ENCODE measurements at places on chromosomes 12 and 14.

GRCh38 chr14:22822571-22823098 is 7.1 kb upstream of the MRPL52 start:
- DNase-seq, result peak; percentile 75

- peak; percentile 33 for DNase-seq
Measured at GRCh38 chr12:32107359-32108267, 966 bp downstream of the BICD1 start.

DNA sequence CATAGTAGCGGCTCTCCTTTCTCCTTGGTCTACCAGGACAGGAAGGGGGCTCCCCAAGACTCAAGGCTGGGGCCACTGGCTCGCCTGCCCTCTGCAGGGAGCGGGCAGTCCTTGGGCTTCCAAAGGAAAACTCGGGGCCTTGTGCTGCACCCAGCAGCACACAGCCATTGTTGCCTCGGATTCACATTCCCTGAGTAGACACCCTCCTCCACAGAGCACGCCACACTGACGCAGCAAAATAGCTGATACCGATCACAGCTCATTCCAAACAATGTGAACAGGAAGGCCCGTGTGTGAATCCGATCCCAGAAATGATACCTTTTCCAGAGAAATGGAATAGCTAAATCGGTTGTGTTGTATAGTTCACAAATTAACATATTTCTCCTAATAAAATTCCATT is 65.1 kb upstream of the DYNC1H1 start:
- no peak for DNase-seq

DNA sequence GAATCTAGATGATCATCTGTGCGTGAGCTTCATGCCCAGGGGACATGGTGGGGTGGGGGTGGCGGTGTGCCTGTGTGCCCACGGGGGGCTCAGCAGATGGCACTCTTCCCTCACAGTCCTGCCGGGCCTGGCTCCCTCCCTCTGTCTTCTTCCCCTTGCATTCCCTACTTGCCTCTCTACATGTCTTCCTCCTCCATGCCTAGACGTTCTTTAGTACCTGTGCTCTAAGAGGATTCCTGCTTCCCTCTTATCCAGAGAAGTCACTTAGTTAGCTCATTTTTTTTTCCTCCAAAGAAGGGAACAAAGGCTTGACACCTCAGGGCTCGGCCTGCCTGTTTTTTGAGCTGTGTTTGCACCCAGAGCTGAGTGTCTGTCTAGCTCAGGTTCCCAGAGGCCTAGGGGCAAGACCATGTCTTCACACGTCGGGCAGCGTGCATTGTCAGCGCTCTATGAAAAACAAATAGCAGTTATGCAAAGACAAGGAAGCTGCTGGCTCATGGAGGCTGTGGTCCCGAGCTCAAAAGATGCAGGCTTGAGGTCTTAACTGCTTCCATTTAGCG is 48.8 kb downstream of the NINJ2 start:
- DNase-seq, result peak; percentile 35

DNA sequence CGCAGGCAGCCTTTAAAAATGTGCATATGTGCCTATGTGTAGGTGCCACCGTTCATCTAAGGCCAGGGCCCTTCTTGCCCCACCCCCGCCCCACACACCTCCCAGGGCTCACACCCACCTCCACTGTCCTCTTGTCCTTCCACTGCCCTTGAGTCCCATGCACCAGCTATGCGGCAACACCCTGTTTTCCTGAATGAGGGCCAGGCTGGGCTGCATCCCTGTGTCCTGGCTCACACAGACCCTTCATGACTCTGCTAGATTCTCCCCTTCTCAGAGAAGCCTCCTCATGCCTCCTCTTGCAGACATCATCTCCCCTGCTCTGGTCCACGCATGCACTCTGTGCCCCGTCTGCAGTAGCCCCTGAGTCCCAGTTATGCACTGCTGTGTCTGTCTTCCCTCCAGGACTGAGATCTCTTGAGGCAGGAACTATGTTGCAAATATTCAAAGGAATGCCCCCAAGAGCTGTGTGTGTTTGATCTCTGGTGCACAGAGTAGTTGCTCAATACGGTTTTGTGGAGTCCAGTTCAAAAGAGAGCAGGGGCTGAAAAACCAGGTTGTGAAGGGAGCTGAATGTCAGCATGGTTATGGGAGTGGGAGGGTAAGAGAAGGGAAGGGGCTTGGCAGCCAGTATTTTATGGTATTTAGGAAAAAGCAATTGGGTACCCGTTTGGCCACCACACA is 47.3 kb upstream of the ESRRB start:
- no peak for DNase-seq

- no peak for DNase-seq
Measured at GRCh38 chr14:105146181-105146975, 22.2 kb downstream of the JAG2 start.

GRCh38 chr12:116385486-116386217 is 108.2 kb upstream of the MED13L start:
- DNase-seq, result no peak

- no peak for DNase-seq
Measured at GRCh38 chr14:51070726-51071125, 24.2 kb downstream of the TRIM9 start.

DNA sequence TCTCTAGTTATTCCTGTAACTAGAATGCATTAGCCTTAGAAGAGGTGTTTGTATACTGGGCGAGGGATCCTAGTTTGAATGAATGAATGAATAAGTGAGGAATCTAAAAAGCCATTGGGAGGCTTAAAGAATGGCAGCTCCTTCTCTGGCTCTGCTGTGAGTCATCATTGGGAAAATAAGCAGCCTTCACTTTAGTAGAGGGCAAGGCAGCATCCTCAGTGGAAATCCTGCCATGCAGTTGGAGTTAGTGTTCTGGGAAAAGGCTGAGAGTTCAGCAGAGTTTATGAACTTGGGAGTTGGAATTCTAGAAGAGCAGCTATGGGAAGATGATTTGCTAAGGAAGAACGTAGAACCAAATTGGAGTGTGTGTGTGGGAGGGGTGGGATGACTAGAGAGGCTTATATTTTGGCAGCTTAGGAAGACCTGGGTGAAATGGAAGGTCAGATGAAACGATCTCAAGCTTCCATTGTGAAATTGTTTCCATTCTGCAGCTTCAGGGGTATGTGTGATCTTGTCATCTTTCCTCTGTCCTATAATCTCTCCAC is 120.8 kb downstream of the PTCSC3 start:
- no peak for DNase-seq

DNA sequence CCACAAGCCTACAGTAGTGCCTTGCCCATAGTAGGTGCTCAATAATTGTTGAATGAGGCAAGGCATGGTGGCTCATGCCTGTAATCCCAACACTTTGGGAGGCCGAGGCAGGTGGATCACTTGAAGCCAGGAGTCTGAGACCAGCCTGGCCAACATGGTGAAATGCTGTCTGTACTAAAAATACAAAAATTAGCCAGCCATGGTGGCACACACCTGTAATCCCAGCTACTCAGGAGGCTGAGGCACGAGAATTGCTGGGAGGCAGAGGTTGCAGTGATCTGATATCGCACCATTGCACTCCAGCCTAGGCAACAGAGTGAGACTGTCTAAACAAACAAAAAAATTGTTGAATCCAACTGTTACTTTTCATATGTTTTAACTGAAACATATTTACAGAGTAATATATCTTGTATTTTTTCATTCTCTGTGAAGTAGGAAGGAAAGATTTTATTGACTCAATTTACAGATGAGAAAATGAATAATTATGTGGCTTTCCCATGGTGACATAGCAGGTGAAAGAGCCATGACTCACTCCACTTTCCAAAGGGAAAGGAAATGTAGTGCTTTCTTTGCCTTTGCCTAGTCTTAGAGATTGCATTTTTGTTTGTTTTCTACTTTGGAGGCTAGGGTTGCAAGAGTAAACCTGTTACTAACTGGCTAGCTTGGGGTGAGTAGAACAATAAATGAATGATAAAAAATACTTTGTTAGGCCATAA is 95.4 kb upstream of the SLC38A4 start:
- DNase-seq, result no peak

- DNase-seq, result no peak
Measured at GRCh38 chr14:100955201-100955600, 51.7 kb upstream of the RTL1 start.

DNA sequence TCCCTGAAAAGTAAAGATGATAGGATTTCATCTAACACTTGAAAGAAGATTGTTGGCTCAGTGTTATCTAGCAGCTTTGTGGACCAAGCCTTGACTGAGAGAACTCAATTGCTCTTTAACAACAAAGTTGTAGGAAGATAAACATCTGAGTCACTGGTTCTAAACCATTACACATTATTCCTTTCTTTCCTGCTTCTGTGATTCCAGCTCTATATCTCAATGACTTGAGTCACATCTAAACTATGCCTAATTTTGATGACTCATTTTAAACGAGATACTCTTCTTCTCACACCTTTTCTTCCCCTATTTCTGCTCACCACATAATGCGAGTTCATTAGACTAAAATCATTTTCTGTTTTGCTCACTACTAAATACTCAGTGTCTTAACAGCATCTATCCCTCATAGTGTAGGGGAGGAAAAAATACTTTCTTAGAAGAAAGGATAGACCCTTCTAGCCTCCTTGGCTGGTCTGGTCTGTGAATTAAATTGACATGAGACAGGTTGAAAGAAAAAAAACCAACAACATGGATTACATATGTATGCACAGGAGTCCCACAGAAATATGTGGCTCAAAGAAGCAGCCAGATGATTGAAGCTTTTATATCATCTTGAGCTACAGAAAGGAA is 201.4 kb downstream of the C12orf50 start:
- no peak for DNase-seq

- no peak for DNase-seq
Measured at GRCh38 chr14:89139404-89140247, 277.4 kb downstream of the FOXN3 start.

DNA sequence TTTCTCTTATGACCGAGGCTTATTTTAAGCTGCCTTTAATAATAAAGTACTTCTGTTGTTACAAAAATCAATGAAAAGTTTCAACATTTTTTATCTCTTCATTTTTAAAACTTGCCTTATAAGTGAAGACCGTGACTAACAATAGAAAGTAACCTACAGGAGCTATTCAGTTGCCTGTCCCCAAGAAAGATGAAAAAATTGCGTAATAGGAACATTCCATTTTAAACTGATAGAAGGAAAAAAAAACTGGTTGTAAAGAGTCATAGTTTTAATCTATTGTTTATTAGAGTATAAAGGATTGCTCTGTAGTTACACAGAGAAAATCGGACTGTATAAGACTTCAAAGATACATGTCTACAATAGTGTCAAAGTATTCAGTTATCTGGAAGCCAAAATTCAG is 83.3 kb downstream of the DAAM1 start:
- no peak for DNase-seq
